GM12865 (cell line): ENCODE measurements at places on chromosomes 3 and 15.

DNA sequence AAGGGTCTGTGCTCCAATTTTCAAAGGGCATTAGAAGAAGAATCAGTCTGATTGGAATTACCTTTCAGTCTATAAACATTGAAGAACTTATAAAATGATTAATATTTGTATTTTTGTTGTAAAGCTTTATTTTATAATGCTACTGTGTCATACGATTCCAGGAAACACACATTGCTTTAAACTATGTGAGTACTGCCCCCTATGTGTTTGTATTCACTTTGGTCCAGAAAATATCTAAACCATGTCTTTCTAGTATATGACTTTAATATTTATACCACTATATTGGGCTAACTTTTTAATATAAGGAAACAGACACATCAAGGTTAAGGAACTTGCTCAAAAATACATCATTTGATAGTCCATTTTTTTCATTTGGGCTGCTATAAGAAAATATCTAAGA is 3.2 kb upstream of the RIOX2 start:
- DNase-seq = no peak

GRCh38 chr3:4756855-4757574 is 222.2 kb upstream of the BHLHE40 start:
- no peak for DNase-seq

DNA sequence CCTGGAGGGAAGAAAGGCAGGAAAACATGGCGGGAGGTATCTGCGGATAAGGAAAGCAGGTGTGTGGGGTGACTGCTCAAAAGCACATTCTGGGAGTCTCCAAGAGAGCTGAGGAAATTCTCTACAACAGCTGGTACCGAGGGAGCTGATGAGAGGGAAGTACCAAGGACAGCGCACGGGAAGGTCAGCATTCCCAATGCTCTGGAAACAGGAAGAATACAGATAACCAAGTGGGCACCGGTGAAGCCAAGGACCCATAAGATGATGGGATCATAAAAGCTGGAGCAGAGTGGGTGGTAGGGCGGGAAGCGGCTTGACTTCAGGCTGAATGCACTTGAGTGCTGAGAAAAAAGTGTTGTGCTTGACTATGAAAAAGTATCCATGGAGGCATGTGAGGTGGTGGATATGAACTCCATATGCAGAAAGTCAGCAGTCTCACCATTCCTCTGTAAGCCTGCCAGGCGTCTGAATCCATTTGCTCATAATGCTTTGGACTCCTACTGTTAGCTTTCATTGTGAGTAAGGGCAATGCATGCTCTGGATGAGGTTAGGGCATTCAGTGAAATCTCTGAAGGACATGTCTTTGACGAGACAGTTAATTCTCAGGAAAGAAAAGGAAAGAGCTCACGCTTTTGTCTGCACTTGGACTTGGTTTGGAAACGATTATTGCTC is 215.5 kb downstream of the NR1D2 start:
- no peak for DNase-seq

DNA sequence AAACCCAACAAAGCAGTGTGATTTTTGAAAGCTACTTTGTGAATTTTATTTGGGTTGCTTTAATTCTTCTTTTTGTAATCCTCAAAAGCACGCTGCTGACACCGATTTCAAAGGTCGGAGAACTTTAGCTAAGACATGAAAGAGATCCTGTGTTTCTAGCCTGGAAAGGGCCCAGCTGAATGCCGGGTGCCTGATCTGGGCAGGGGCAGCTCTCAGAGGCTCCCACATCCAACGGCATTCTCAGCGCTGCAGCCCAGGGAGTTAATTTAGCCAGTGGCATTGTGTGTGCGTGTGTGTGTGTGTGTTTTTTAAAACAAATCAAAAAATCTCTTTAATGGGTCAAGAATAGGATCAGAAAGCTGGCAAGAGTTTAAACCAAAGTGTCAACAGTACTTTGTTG is 6.6 kb downstream of the RBP1 start:
- DNase-seq = no peak

GRCh38 chr15:74432271-74432967 is 1.3 kb downstream of the SEMA7A start:
- DNase-seq = no peak

DNA sequence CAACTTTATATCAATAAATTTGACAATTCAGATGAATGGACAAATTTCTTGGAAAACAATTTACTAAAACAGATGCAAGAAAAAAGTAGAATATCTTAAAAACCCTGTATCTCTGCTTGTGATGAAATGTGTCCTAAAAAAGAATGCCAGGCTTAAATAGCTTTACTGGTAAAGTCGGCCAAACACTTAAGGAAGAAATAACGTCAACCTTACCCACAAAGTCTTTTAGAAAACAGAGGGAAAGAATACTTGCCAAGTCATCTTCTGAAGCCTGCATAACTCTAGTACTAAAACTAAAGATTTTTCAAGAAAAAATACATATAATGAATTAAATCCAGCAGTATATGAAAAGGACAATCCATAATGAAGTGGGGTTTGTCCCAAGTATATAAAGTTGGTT is 111.1 kb downstream of the RASA2 start:
- DNase-seq = no peak

DNA sequence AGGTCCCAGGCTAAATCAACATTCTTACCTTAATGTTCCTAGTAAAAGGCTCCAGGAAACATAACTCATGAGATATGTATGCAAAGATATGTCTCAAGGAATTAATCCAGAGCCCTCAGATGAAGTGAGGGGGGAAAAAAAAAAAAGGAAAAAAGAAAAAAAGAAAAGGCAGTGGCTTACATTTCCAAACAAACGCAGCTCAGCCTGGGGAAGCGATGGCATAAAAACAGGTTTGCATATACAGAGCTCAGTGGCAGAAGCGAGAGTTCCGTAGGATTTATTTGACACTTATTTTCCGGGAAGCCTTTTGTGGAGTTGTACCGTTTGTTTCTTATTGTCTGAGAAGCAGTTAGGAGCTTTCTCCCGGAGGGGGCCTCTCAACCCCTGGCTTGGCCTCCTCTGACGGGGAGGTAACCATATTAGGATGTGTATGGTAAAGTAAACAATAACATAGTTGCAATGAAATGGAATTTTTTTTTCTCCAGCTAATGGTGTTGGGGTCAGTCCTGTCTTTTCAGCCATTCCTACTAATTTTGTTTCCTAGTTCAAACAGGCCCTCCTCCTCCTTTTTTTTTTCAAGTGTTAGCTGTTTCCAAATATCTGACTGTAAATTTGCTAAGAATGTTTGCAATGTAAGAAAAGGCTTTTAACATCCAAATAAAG is 338.6 kb downstream of the FOXP1 start:
- DNase-seq = no peak

GRCh38 chr3:28745916-28746617 is 397.4 kb upstream of the AZI2 start:
- DNase-seq = no peak

DNA sequence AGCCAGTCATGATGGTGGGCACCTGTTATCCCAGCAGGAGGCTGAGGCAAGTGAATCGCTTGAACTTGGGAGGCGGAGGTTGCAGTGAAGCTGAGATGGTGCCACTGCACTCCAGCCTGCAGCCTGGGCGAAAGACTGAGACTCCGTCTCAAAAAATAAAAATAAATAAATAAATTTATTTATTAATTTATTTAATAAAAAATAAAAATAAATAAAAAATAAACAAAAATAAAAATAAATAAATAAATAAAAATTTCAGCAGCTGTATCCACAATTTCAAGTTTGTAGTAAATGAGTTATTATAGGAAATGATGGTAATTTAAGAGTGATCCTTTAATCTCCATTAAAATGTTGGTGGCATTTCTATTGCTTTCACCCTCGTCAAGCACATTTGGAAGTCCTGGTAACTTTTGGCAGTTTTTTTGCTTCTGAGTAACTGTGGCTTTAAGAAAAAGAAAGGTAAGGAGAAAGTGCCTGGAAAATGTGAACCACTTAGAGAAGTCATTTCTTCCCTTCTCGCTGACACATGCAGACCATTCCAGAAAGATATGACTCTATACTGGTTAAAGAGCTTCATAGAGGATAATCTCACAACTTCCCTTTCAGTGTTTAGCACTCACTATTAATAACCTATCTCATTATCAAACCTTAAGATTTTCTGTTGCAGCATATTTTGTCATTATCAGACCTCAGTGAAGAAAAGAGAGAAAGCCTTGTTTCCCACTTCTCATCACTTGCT is 296.6 kb downstream of the TIGIT start:
- no peak for DNase-seq

DNA sequence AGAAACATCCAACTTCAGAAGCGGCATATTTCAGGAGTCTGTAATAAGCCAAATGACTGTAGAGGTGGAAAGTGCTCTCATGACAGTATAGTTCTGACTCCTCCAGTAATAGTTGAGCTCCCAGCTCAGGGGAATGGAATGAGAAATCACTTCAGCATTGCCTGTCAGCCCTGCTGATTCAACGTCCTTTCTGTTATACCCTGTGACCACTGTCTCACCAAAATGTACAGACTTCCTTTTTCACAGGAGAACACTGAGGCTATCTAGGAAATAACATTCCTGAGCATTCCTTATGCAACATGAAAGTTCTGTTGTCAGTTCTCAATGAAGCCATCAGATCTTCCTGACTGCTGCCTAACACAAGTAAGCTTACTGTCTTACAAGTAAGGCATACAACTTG is 284.5 kb upstream of the MME start:
- no peak for DNase-seq

- no peak for DNase-seq
These were observed 164.4 kb downstream of the GHSR start for GRCh38 chr3:172283841-172284357.

GRCh38 chr3:38011111-38011510 is 18.3 kb downstream of the PLCD1 start:
- no peak for DNase-seq

GRCh38 chr3:25723802-25724201 is 59.1 kb upstream of the TOP2B start:
- peak; percentile 8 for DNase-seq

DNA sequence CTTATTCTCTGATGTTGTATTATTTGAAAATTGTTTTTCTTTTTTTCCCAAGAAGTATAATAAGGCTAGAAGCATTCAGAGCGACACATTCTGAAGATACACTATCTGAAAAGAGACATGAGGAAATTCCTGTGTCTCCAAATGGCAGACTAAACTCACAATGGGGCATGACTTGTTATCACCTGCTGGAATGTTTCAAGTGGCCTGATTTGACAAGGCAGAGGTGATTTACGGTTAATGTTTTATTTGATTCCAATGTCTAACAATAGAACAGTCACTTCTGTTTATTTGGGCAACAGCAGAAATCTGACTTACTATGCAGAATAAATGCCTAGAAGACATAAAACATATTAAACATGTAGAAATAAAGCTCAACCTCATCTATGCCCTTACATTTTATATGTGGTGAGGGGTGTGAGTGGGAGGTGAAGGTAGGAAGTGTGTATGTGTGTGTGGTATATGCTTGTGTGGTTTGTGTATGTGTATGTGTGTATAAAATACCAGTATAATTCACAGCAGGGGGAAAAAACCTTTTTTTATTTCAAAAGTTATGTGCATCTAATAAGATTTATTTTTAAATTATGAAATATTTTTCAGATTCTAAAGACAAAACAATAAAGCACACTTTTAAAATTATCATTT is 1051.7 kb downstream of the ROBO2 start:
- DNase-seq = no peak

GRCh38 chr3:53120336-53120735 is 9.9 kb downstream of the RFT1 start:
- DNase-seq = no peak

GRCh38 chr3:9384141-9384828 is 13.1 kb upstream of the SETD5 start:
- DNase-seq = no peak

GRCh38 chr3:45499529-45499928 is 95.0 kb upstream of the LIMD1 start:
- no peak for DNase-seq

DNA sequence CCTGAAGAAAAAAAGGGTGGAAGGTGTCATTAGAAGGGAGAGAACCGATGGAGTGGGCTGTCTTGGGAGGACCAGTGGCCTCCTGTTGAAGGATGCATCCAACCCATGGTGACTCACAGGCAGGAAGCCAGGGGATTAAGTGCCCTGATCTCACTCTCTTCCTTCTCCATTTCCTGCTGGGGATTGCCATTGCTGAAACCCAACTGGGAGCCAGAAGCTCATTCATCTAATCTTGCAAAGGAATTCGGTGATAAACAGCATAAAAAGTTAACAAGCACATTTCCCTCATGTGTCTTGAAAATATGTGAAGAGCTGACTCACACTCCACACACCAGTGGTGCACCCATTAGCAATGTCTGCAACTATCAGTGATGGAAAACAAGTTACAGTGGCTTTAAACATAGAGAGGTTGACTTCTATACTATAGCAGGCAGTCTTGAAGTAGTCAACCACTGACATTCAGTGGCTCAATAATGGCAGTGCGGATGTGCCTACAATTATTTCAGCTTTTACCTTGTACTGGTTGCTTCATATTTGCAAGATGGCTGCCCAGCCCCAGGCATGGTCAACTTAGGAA is 12.8 kb upstream of the CSRNP1 start:
- no peak for DNase-seq

GRCh38 chr3:9059489-9060400 is 96.5 kb upstream of the RAD18 start:
- peak; percentile 9 for DNase-seq

GRCh38 chr3:66256806-66257205 is 36.0 kb downstream of the SLC25A26 start:
- no peak for DNase-seq

DNA sequence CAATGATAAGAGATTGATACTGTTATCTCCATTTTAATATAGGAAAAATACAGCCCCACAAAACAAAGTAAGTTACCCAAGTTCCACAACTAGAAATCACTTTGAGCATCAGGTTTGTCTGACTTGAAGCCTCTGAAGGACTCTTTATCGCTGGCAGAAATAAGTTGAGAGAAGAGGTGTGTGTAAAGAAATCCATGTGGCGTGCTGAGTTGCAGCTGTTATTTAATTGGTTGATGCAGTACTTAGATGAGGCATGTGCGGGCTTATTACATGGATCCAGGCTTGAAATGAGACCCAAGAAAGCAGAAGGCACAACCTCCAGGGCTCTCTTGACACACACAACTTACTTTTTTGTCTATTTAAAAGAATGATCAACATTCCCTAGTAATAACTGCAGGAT is 221.3 kb downstream of the PDZRN3 start:
- DNase-seq = no peak

- peak; percentile 58 for DNase-seq
These were observed 32.8 kb downstream of the LINGO1 start for GRCh38 chr15:77599899-77600298.

DNA sequence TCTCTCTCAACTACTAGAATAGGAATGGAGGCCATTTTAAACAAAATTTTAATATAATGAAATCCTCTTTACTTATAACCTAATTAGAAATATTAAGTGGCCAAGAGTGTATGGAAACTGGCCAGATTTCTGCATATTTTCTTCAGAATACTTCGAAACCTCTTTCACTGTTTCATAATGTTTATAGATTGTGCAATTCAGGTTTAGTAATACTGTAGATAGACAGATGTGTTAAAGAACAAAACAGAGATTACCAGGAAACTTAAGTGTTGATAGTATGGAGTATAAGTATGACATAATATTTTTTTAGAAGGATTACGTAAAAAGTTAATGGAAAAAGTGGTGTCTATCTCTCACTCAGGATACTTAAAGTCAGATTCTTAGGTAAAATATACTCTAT is 4.7 kb downstream of the ABHD5 start:
- no peak for DNase-seq
